ENCODE measurements at places on chromosomes 1 and 21. TPM values are rescaled to one million over a fixed set of nuclear protein-coding genes. Genes with fewer than 3 reads are reported as not detected.

Gene SEMA4A
- 3.7 TPM for total RNA-seq

GRCh38 chr1:20584890-20585289, 4.0 kb upstream of the CDA start:
- no peak overlapping the region for H3K27ac ChIP-seq
- H3K4me3 ChIP-seq: no peak overlapping the region

DNA sequence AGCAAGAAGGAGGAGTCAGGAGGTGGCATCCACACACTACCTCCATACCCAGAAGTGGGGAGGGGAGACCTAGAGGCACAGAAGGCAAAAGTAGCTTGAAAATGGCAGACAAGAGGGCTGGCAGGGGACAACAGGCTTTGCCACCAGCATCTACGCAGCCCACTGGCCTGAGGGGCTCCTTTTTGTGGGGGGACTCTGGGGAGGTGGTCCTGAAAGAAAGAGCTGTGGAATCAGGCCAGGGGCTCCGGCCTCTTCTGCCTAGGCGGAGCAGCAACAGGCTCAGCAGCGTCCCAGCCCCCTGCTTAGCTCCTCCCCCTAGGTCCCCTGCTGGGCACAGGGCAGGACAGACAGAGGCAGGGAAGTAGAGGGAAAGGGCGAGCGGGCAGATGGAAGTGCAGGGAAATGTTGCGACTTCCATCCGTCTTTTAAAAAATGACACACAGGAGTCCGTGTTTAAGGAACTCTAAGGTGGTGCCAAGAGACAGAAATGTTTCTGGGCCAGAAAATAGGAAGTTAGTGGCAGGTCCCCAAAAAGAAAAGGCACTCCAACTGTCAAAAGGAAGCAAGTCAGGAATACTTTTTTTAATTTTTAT, 10.0 kb upstream of the LEFTY2 start:
- no peak overlapping the region for H3K4me3 ChIP-seq
- H3K27ac ChIP-seq: no peak overlapping the region
- H3K27me3 ChIP-seq: peaks cover 58% of the 10 kb centered on the region
- peaks cover 3% of the 10 kb centered on the region for H3K4me1 ChIP-seq
- H3K36me3 ChIP-seq: no peaks in the 10 kb centered on the region

- peak overlapping the region; percentile 87 for H3K27ac ChIP-seq
- H3K27me3 ChIP-seq: no peaks in the 10 kb centered on the region
- H3K4me3 ChIP-seq: no peak overlapping the region
Measured at GRCh38 chr1:84020151-84020550, 21.2 kb upstream of the TTLL7 start.

DNA sequence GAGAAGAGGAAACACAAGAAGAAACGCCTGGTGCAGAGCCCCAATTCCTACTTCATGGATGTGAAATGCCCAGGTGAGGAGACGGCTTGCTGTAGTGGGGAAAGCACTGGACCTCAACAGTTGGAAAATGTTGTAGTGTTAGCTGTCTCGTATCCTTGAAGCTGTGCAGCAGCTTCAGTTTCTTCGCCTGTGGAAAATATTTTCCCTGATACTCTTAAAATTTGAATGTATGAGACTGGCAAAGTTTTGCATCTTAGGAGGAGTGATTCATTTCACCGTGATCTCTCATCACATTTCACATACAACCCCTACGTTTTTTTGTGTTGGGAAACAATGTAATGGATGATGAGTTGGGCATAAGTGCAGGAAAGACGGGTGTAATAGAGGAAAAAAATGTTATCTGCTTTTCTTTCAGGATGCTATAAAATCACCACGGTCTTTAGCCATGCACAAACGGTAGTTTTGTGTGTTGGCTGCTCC, 629 bp downstream of the RPS27 start:
- peaks cover 27% of the 10 kb centered on the region for H3K36me3 ChIP-seq
- DNase-seq: no peak
- H3K27ac ChIP-seq: peak overlapping the region; percentile 99
- peaks cover 23% of the 10 kb centered on the region for H3K4me1 ChIP-seq
- H3K4me3 ChIP-seq: peak overlapping the region; percentile 96

All from progenitor cell of endocrine pancreas (in vitro differentiated cells).